ENCODE measurements at places on chromosomes 7 and 10.
A peak's percentile ranks its signal among the peaks of the same experiment; 100 is the strongest.

DNA sequence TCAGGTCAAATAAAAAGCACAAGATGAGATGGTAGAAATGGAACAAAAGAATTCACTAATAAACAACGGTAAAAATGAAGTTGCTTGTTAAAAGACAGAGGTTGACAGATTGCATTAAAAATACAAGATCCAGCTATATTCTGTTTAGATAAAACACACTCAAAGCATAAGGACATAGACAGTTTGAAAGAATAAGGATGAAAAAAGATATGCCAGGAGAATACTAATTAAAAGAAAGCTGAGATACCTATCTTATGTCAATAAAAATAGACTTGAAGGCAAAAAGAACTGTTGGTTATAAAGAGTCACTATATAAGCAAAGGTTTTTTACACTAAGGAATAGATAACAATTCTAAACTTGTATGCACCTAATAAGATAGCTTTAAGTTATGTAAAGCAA, 105.3 kb downstream of the GPR158 start:
- H3K4me3 ChIP-seq: no peak overlapping the region
- H3K4me1 ChIP-seq: no peaks in the 10 kb centered on the region
- no peaks in the 10 kb centered on the region for H3K36me3 ChIP-seq
- DNase-seq: no peak

- DNase-seq: no peak
- H3K27me3 ChIP-seq: no peaks in the 10 kb centered on the region
- no peak overlapping the region for H3K4me3 ChIP-seq
- peak overlapping the region; percentile 41 for H3K27ac ChIP-seq
- no peaks in the 10 kb centered on the region for H3K36me3 ChIP-seq
Observed at GRCh38 chr10:70272925-70273316, 10.9 kb downstream of the NPFFR1 start.

DNA sequence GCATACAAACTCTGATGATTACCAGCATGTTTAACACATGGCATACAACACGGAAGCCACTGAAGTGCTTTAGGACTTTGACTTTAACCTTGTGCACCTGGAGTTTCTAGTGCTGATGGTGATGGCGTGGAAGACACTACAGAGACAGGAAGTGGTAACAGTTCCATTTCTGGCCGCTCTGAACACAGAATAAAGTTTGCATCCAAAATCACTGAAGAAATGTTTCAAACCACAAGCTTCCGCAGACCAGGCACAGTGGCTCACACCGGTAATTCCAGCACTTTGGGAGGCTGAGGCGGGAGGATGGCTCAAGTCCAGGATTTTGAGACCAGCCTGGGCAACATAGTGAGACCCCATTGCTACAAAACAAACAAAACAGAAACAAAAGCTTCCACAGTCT, 40.3 kb upstream of the TNPO3 start:
- no peaks in the 10 kb centered on the region for H3K36me3 ChIP-seq
- no peaks in the 10 kb centered on the region for H3K27me3 ChIP-seq
- H3K4me1 ChIP-seq: peaks cover 15% of the 10 kb centered on the region
- DNase-seq: no peak

DNA sequence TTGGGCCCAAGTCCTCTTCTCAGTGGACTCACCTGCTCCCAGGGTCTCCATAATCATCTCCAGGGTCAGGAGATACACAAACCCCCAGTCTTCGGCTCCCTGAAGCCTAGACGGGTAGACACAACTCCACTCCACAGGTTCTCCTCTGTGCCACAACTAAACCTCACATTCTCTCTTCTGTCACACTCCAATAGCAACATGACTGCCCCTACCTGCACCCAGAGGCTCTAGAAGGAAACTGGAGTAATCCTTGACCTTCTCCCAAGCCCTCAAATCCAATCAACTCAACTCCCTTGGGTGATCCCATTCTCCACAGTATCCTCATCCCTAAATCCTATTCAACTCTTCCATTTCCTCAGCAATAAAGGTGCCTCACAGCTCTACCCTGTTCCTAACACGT, 16.2 kb downstream of the HNRNPF start:
- H3K27ac ChIP-seq: peak overlapping the region; percentile 99
- peaks cover 66% of the 10 kb centered on the region for H3K4me1 ChIP-seq
- peaks cover 30% of the 10 kb centered on the region for H3K36me3 ChIP-seq
- DNase-seq: no peak

DNA sequence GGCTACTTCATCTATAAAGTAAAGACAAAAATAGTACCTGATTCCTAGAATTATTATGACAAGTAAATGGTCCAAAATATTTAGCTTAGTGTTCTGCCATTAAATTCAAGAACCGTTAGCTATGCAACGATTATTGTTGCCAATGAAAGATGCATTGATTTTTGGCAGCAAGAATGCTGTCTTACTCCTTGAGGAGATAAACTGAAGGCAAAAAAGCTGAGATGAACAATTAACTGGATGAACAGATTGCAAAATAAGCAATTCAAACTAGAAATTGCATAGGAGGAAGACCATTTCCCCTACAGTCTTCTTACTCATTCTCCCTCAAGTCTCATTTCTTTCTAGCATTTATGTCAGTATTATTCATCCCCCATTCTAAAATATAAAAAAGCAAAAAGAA, 484.5 kb downstream of the PLXDC2 start:
- H3K27ac ChIP-seq: no peak overlapping the region
- no peak overlapping the region for H3K4me3 ChIP-seq
- no peaks in the 10 kb centered on the region for H3K4me1 ChIP-seq
- H3K36me3 ChIP-seq: no peaks in the 10 kb centered on the region

DNA sequence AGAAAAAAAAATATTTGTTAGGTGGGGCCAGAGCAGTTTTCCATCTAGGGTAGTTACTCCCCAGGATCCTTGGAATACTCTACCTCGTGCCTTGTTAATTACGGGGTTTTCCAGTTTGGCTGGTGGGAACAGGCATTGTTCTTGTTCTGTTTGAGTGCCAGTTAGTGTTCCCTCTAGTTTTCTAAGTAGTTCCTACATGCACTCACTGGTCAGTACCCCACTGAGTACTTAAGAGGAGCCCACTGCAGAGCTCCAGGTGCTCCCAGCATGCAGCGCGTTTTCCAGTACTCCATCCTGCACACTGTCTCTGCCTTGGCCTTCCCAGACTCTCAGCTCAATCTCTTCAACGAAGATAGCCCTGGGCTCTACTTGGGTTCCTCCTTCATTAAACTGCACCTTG, 58.0 kb downstream of the AHCYL2 start:
- H3K4me3 ChIP-seq: no peak overlapping the region
- no peak for DNase-seq
- peaks cover 10% of the 10 kb centered on the region for H3K4me1 ChIP-seq
- no peak overlapping the region for H3K27ac ChIP-seq

GRCh38 chr10:10293481-10293951, 724.2 kb upstream of the CELF2 start:
- H3K4me3 ChIP-seq: no peak overlapping the region
- H3K27me3 ChIP-seq: peaks cover 4% of the 10 kb centered on the region
- H3K36me3 ChIP-seq: peaks cover 2% of the 10 kb centered on the region

GRCh38 chr7:152568972-152569371, 107.0 kb downstream of the XRCC2 start:
- DNase-seq: no peak
- no peak overlapping the region for H3K4me3 ChIP-seq
- peaks cover 15% of the 10 kb centered on the region for H3K27me3 ChIP-seq
- H3K4me1 ChIP-seq: peaks cover 8% of the 10 kb centered on the region

GRCh38 chr7:142452791-142453190, 194.9 kb upstream of the PRSS58 start:
- H3K27ac ChIP-seq: no peak overlapping the region
- peaks cover 23% of the 10 kb centered on the region for H3K4me1 ChIP-seq
- peaks cover 5% of the 10 kb centered on the region for H3K36me3 ChIP-seq
- peaks cover 4% of the 10 kb centered on the region for H3K27me3 ChIP-seq
- no peak for DNase-seq
- H3K4me3 ChIP-seq: no peak overlapping the region

GRCh38 chr7:42952328-42952727, 20.2 kb downstream of the MRPL32 start:
- H3K27me3 ChIP-seq: no peaks in the 10 kb centered on the region
- H3K36me3 ChIP-seq: no peaks in the 10 kb centered on the region
- H3K27ac ChIP-seq: no peak overlapping the region
- H3K4me3 ChIP-seq: no peak overlapping the region
